ENCODE measurements at places on chromosomes 16 and 17. TPM values are rescaled to one million over a fixed set of nuclear protein-coding genes. Genes with fewer than 3 reads are reported as not detected.

IRX5 gene
- 1.6 TPM for total RNA-seq

RNF166 gene
- 33.0 TPM for total RNA-seq

ABCA6 gene
- total RNA-seq, result 0.14 TPM

TMEM100 gene
- not detected for total RNA-seq

SULT1A2 gene
- total RNA-seq, result 0.27 TPM

MAPK8IP3 gene
- total RNA-seq, result 46.9 TPM

STH gene
- total RNA-seq, result not detected

CCDC154 gene
- 0.08 TPM for total RNA-seq

CARD14 gene
- not detected for total RNA-seq

SIAH1 gene
- total RNA-seq, result 31.0 TPM

FBXL16 gene
- total RNA-seq, result 0.82 TPM

KLHL36 gene
- 105 TPM for total RNA-seq

PLD6 gene
- 9.7 TPM for total RNA-seq

TRAP1 gene
- total RNA-seq, result 144 TPM

RCVRN gene
- 0.21 TPM for total RNA-seq

AHSP gene
- not detected for total RNA-seq

KRT15 gene
- total RNA-seq, result 1.3 TPM

GPR139 gene
- total RNA-seq, result not detected

YBX2 gene
- total RNA-seq, result 0.08 TPM

PNMT gene
- 2.7 TPM for total RNA-seq

DPEP3 gene
- not detected for total RNA-seq

MAP2K6 gene
- total RNA-seq, result 2.2 TPM

CAPNS2 gene
- total RNA-seq, result not detected

MAPK7 gene
- 23.6 TPM for total RNA-seq

TBC1D3C gene
- total RNA-seq, result not detected

NPIPA7 gene
- total RNA-seq, result 9.4 TPM

CLEC3A gene
- total RNA-seq, result not detected

OR1F1 gene
- not detected for total RNA-seq

SLC2A4 gene
- 0.38 TPM for total RNA-seq

CSH1 gene
- not detected for total RNA-seq

SMIM22 gene
- total RNA-seq, result 37.0 TPM

HAPSTR1 gene
- 78.2 TPM for total RNA-seq

CACNG3 gene
- total RNA-seq, result not detected

STAC2 gene
- not detected for total RNA-seq

CAMTA2 gene
- 47.7 TPM for total RNA-seq

DNAH17 gene
- total RNA-seq, result 0.25 TPM

MRPL45 gene
- 50.0 TPM for total RNA-seq

PMM2 gene
- total RNA-seq, result 29.9 TPM

PRAC2 gene
- total RNA-seq, result not detected

FBXO39 gene
- not detected for total RNA-seq

KRTAP3-1 gene
- total RNA-seq, result not detected

KRT24 gene
- total RNA-seq, result not detected

ALDH3A1 gene
- total RNA-seq, result not detected

SDK2 gene
- total RNA-seq, result 1.6 TPM

UNC45B gene
- total RNA-seq, result not detected

FN3KRP gene
- 25.3 TPM for total RNA-seq

SLC38A10 gene
- total RNA-seq, result 100 TPM

PPP1R1B gene
- total RNA-seq, result not detected

POLG2 gene
- 6.9 TPM for total RNA-seq

CHST5 gene
- total RNA-seq, result not detected

HBA1 gene
- not detected for total RNA-seq

Measured in kidney epithelial cell (primary cell).